NCI-H1436 treated with DMSO at 0.1 percent for 48 hours (cell line): ENCODE measurements at places on chromosomes 6 and 20.

DNA sequence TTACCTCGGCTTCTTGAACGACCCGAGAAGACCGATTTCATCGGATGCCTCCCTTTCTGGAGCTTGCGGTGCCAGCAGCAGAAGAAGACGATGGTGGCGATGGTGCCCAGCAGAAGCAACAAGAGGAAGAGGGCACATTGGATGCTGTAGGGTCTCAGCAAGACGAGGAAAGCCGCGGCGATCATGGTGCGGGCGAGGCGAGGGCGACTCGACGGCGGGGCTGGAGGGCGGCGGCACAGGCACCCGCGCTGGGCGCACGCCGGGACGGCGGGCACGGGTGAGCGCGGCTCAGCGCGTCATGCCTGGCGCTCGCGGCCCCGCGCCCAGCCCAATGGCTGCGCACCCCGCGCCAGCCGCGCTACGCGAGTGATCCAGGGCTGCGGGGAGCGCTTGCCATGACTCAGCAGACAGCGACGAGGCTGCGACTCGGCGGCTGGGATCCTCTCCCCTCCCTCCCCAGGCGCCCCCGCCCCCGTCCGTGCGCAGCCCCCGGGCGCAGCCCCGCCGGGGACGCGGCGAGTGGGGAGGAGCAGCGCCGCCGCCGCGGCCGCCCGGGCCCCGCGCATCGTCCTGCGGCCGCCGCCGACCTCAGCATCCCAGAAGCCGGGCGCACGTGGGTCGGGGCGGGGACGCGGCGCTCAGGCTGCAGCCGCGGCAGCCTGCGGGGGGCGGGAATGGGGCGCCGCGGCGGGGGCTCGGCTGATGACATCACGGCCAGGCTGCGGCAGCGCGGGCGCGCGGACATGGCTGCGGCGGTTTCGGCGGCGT lies at the start of gene BEND6:
TSS of gene BEND6 (plus strand) at position 705 of the 768 bp plus-strand sequence. CDS start 26,704 bp downstream, outside the sequence.
- no peak for DNase-seq

GRCh38 chr6:14037402-14038277 lies 79.9 kb upstream of the CD83 start:
- DNase-seq, result no peak

GRCh38 chr6:16596616-16597331 lies 164.5 kb downstream of the ATXN1 start:
- DNase-seq, result no peak

- DNase-seq, result no peak
Measured at GRCh38 chr6:142355520-142356174, 53.8 kb downstream of the ADGRG6 start.

DNA sequence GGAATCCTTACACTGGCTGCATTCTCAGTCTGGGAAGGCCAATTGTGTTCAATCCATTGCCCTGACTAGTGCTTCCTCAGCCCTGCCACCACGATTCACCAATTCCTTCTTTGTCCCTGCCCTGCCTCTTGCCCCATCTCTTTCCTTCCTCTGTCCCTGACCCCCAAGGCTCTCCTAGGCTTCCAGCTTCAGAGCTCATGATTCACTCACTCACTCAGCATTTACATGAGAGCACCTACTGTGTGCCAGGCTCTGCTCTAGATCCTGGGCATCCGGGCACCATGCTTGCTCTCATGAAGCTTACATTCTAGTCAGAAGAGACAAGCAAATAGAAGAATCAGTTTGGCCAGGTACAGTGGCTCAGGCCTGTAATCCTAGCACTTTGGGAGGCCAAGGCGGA lies 489.5 kb upstream of the JARID2 start:
- no peak for DNase-seq

GRCh38 chr20:53210931-53211330 lies 238.8 kb downstream of the TSHZ2 start:
- DNase-seq, result no peak

DNA sequence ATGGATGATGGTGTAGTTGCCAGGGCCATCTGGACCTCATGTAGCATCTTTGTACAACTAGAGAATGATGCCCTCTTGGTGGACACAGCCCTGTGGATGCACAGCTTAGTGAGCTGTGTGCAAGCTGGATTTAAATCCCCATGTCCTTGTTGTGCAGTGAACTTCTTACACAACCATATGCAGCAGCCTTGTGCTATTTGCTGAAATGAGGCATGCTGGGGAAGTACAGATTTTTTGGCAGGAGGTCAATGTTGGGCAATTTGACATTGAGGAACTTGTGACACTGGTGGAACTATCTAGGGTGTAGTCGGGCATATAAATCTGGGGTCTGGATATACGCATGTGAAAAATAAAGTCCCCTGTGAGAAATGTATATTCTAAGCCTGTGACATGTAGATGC lies 5.8 kb upstream of the CDC5L start:
- no peak for DNase-seq

DNA sequence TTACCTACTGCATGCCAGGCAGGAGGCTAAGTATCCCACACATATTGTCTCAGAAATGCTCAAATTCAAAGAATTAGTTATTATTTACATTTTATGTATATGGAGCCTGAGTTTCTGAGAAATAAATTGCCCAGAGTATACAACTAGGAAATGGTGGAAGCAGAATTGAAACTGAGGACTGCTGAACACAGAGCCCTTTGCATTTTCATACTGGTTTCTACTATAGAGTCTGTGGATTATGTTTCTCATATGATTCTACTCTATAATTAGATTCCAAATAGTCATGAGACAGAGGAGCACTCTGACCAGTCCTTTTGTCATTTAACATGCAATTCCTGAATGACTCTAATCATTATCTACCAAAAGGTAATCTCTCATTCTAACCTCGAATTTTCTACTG lies 254.3 kb downstream of the LMBRD1 start:
- DNase-seq, result no peak

- DNase-seq, result no peak
Measured at GRCh38 chr6:13014504-13015378, 298.2 kb downstream of the PHACTR1 start.

DNA sequence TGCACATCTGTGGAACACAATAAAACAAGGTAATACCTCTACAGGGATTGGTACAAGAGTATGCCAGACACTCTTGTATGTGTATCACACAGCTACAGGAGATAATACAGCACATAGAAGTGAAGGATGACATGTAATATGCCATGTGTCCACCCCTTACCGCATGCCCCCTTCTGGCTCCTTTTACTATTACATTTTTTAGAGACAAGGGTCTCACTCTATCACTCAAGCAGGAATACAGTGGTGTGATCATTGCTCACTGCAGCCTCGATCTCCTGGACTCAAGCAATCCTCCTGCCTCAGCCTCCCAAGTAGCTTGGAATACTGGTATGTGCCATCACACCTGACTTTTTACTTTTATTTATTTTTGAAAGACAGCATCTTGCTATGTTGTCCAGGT lies 4.2 kb upstream of the NCR3 start:
- DNase-seq, result no peak

GRCh38 chr6:28003059-28003458 lies 46.0 kb downstream of the OR2B6 start:
- DNase-seq, result no peak

GRCh38 chr6:11778648-11779328 lies at the start of gene ADTRP:
Gene ADTRP, minus strand, starts transcription at chr6:11778803. Its CDS starts 44 bp downstream, at chr6:11778759.
- DNase-seq, result no peak

DNA sequence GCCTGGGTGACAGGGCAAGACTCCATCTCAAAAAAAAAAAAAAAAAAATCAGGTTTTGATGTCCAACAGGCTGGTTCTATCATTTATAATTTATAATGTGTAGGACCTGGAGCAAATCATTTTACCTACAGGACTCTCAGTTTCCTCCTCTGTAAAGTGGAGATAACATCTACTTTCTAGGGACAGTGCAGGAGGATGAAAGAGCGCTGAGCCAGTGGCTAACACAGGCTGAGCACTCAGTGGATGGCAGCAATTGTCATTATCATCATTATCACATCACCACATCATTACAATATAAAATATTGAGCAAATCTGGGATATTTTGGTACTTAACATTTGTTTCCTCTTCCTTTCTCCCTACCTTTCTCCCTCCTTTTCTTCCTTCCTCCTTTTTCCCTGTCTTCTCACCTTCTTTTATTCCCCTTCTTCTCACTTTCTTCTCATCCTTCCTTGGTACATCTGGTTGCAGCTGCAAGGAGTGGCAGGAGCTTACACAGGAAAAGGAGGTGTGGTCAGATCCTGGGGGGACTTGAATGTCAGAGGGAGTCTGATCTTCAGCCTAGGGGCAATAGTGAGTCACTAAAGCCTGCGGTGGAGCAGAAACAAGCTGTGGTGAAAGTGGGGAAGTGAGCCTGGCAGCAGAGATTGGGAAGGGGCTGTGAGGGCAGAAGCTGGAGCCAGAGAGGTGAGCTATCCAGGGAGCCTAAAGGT lies 24.6 kb upstream of the CTNNBL1 start:
- DNase-seq, result no peak

DNA sequence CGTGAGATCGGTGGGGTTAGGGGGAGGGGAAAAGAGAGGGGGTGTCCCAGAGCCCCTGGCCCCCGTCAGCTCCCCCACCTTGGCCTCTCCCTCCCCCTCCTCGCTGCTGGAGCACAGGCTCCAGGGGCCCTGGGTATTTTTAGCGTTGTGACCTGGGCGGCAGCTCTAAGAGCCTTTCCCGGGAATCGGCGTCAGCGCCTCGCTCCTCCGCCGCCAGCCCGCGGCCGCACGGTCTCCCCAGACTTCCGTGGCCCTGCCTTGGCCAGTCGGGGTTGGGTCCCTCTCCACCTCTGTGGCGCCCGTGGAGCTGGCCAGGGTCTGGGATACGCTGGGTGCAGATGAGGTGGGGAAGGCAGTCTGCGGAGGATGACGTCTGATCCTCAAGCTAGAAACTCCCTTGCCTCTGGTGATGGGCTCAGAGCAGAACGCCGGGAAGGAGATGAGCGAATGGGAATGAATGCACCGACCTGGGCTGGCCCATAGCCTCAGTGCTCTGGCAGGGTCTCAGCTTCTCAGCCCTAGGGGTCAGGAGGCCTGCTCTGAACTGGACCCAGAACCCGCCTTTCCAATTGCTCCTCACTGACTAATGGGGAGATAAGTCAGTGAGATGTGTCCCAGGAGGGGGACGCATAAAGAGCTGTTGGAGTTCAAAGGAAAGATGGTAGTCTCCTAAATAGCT lies 883 bp upstream of the DBNDD2 start:
- no peak for DNase-seq

GRCh38 chr6:164109770-164110140 lies 695.2 kb downstream of the QKI start:
- DNase-seq, result no peak

DNA sequence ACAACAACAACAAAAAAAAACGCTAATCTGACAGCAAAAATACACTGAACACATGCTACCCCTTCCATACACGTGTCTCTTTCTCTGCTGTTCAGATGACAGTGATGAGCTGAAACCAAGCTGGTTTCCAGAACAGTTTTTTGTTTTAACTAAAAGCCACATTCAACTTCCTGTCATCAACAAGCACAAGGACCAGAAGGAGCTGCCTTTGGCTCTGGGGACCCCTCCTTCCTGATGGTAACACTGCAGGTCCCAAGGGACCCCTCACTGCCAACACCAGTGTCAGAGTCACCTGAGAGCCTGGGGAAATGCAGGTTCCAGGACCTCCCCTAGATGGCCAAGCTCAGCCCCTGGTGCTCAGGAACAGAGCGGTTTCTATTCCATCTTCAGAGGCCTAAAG lies 6.0 kb downstream of the CST7 start:
- no peak for DNase-seq

- no peak for DNase-seq
Measured at GRCh38 chr6:30903236-30903635, 4.8 kb upstream of the GTF2H4 start.

DNA sequence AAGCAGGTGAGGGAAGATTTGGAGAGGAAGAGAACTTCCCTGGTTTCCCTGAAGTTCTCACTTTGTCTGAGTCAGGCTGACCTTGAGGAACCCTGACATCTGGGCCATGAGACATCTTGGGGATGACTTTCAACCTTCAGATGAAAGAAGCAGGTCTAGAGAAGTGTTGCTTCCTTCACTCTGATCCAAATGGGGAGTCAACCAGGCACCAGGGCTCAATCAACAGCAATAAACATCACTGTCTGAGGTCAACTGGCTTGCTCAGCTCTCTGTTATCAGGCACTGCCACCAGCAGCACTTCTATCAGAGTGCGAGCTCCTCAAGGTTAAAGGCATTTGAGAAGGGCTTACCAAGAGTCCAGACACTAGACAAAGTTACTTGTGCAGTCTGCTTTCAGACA lies 6.3 kb downstream of the ACOT8 start:
- no peak for DNase-seq

DNA sequence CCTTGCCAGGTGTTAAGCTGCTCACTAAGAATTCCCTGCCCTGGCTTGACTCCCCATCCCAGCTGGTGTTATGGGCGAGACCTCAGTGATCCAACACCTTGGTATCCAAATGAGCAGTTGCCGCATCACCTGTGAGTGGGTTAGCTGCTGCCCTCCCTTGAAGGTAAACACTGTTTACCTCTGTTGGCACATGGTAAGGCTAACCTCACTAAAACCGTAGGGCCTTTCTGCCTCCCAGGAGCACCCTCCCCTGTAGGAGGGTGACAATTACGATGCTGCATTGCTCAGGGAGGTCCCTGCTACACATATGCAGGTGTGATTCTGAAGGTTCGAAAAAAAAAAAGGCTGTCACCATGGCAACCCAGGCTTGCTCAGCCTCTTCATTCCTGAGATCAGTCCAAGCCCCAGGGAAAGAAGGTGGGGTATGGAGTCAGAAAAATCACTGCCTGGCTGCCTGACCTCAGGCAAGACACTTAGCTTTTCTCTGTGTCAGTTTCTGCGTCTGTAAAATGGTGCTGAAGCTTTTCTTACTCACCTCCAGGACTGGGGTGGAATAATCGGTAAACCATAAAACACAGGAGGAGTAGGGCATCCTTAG lies 19.5 kb downstream of the PNPLA1 start:
- no peak for DNase-seq

- no peak for DNase-seq
Measured at GRCh38 chr6:26260110-26260637, 104.8 kb upstream of the BTN3A2 start.

- DNase-seq, result no peak
Measured at GRCh38 chr6:90319044-90319443, 22.4 kb upstream of the BACH2 start.

GRCh38 chr20:8386991-8387390 lies 254.9 kb downstream of the PLCB1 start:
- no peak for DNase-seq

GRCh38 chr6:96897396-96898240 lies at the start of gene NDUFAF4:
Gene NDUFAF4, minus strand, starts transcription at chr6:96897891. Its CDS starts 90 bp downstream, at chr6:96897801.
- peak; percentile 78 for DNase-seq

DNA sequence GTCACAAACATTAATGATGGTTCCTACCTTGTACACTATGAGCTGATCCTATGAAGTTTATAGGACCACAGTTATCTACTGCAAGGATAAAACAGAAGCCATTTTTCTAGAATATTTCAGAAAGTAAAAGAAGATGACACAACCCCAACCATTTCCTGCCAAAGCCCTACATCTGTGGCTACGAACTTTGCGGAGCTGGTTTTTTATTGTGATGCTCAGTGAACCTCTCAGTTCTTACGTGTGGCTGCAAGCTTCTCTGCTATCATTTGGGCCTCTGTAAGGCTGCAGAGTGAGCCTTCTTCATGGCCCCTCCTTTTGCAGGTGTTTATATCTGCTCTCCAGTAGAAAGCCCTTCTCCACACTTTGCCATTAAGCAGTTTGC lies 17.8 kb upstream of the TAGAP start:
- no peak for DNase-seq

- no peak for DNase-seq
Measured at GRCh38 chr20:47464380-47465101, 37.1 kb upstream of the NCOA3 start.
